ENCODE measurements at places on chromosomes 11 and 22.

GRCh38 chr11:128764424-128765095 lies 70.7 kb downstream of the FLI1 start:
- DNase-seq = no peak

GRCh38 chr11:77725433-77725832 lies 87.8 kb upstream of the CLNS1A start:
- no peak for DNase-seq

GRCh38 chr22:50185375-50186087 lies at the start of gene TRABD:
TSS of gene TRABD (plus strand) at chr22:50185913. CDS start at chr22:50193061, 7,148 bp downstream.
- DNase-seq = peak; percentile 95

- DNase-seq = no peak
Measured at GRCh38 chr11:2536440-2536989, 91.7 kb downstream of the KCNQ1 start.

DNA sequence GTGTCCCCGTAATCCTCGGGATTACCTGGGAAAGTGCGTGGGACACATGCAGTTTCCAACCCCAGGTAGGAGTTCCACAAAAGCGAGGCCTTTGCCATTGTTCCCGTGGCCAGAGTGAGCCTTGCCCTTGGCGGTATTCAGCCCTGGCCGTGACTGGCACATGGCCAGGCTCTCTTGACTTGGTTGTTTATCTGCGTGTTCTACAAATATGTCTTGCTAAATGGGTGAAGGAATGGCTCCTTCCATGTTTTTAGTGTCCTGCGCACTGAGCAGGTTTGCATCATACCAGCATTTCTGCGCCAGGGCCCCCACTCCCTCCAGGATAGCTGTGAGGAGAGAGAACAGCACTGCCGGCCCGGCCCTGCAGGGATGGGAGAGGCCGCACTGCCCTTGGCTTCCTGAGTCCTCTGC lies 20.0 kb downstream of the POLR3H start:
- DNase-seq = peak; percentile 60

DNA sequence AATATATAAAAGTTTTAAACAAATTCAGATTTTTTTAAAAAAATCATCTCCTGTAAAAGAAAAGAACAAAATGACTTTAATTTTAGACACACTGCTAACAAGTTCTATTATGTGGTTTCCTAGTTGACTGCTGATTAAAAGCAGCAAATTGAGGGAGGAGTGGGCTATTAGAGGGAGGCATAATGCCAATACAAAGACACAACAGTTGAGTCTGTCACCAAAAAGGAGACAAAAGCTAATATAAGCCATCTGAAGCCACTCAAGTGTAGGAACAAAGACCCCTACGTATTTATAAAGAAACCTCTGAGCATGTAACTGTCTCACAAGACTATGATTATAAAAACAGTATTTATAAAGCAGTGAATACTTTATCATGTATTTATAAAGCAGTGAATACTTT lies 28.6 kb downstream of the TMEM123 start:
- DNase-seq = no peak

DNA sequence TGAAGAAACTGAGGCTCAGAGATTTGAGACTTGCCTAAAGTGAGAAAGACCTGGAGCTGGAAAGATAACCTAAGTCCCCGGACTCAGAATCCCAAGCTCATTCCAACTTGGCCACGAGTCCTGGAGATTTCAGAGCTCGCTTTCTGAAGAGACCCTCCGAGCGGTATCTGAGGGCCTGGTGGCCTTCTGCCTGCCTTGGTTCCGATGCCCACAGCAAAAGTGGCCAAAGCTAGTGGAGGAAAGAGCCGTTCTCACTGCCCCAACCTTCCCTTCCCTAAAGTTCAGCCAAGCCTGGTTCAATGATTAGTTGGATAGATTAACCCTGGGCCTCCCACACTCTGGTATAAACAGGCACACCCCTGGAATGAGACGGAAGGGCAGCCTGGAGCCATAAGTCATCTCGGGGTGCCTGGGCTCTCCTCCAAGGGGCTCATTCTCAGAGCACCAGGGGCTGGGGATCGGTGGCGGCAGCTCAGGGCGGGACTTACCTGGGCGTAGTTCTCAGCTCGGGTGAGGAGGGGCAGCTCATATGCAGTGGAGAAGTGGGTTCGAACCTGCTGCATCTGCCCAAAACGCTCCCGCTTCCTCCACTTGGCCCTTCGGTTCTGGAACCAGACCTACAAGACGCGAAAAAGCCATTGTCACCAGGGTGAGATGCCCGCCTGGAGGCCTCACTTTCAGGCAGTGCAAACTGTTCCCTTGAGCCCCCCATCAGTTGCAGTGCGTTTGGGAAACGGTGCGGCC lies 42.8 kb downstream of the ALX4 start:
- DNase-seq = no peak

- DNase-seq = no peak
Measured at GRCh38 chr11:119179983-119180382, 5.3 kb upstream of the NHERF4 start.

- DNase-seq = no peak
Measured at GRCh38 chr11:10522921-10523320, 18.1 kb downstream of the RNF141 start.
